ENCODE measurements at places on chromosomes 7 and 10. TPM values are rescaled to one million over a fixed set of nuclear protein-coding genes. Genes with fewer than 3 reads are reported as not detected.
A peak's percentile ranks its signal among the peaks of the same experiment; 100 is the strongest.

The GNAT3 gene
- not detected for total RNA-seq

The ACSM6 gene
- total RNA-seq = not detected

The PAX4 gene
- not detected for total RNA-seq

The NPSR1 gene
- not detected for total RNA-seq

The DCLRE1A gene
- total RNA-seq = 9.6 TPM

The VPS37D gene
- total RNA-seq = 5.8 TPM

The SLC26A5 gene
- total RNA-seq = 0.42 TPM

The FAM13C gene
- total RNA-seq = 2.7 TPM

The DYDC2 gene
- total RNA-seq = 5.3 TPM

DNA sequence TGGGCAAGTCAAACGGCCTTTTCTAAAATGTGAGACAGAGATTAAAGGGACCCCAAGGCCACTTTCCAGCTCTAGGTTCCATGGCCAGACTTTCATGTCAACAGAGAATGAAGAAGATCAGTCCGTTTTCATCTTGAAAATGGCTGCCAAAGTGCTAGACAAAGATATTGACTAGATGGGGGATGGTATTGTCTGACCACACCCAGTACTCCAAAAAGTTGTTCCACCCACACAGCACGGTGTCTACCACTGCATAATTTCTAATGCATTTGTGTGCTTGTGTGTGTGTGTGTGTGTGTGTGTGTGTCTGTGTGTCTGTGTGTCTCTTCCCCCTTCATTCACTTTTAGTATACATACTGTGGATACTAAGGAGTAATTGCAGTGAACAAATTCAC, 1.3 kb downstream of the COL1A2 start:
- no peak for DNase-seq

DNA sequence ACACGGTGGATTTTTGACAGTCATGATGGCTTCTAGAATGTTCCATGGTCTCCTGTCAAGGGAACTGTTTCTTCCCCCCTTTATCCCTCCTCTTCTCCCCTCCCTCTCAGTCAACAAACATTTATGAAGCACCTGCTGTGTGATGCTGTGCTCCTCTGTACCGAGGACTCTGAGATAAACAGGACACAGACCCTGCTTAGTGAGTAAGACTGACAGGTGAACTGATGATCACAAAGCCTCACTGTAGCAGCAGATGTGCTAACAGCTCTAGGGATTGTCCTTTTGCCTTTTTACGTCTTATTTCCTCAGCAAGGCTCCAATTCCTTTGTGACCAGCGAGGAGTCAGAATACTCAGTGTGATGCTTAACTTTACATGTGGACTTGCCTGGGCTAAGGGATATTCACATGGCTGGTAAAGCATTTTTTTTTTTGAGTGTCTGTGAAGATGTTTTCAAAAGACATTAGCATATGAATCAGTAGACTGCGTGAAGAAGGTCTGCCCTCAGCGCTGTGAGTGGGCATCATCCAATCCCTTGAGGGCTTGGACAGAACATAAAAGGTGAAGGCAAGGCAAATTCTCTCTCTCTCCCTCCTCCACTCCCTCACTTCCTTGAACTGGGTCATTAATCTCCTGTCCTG, 170.1 kb downstream of the ADRA2A start:
- no peak for DNase-seq

DNA sequence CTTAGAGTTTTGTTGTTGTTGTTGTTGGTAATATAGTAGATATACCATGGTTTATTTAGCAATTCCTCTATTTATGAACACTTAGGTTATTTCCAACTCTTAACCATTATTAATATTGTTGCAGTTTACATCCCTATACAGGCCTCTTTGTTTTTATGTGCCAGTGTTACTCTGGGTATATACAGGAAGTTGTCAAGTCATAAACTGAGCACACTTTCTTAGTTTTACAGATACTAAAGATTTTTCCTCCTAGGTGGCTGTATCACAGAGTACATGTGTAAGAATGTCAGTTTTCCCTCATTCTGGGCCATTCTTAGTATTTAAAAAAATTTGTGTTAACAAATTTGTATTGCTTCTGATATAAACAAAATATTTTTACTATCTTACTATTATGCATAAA, 128.4 kb downstream of the ARL4A start:
- no peak for DNase-seq

- no peak for DNase-seq
Observed at GRCh38 chr10:67487906-67488619, 207.9 kb downstream of the CTNNA3 start.

GRCh38 chr10:100232101-100232500, 2.7 kb upstream of the CHUK start:
- no peak for DNase-seq

DNA sequence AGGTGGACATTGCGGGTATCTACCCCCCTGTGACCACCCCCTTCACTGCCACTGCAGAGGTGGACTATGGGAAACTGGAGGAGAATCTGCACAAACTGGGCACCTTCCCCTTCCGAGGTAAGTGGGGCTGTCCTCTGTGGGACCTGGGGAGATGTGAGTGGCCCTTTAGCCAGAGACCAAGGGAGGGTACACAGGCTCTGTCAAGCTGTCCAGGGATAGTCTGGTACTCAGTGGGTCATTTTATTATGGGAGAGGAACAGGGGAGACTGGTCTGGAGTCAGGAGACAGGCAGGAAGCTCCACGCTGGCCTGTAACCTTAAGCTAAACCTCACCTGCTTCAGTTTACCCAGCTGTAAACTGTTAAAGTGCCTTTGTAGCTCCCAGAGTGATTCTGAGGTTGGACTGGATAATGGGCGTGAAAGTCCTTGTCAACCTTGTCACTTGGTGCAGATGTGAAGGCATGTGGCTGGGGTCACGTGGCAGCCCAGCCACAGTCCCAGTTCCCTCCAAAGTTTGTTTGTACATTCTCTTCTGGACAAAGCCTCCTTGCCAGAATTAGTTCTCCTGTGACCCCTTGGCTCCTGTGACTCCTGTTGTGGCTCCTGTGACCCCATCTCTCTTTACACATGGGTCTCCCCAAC, 729 bp downstream of the HOGA1 start:
- DNase-seq = no peak

DNA sequence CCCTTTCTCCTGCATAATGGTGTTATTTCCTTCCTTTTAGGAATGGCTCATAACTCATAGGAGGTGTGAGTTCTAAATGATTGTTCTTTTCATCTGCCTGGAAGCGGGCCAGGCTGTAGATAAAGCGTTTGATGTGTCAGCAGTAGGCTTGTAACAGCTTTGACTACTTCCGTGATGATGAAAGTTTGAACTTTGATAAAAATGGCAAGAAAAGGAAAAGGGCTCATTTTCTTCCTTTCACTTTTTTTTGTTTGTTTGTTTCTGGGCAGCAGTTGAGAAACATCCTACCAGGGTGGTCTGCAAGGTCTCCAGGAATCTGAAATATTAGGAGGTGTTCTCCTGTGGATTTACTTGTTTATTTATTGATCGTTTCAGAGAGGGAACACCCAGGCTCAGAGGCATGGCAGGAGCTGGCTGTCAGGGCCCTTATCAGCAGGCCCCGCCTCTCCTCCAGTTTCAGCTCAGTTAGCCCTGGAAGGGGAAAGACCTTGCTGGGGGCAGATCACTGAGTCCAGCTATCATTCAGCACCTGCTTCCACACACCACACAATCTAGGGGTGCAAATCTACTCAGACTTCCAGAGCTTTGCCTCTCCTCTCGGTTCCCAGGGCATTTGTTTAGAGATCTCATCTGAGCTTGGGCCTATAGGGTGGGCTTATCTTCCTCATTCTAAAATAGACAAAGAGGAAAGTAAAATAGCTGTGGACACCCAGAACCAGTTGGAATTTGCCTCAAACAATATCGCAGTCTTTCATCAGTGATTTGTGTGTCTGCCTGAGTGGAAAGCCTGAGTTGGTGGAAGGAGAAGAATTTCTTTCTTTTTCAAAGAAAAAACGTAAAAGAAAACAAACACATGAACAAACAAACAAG, 130.9 kb downstream of the BMPER start:
- DNase-seq = peak; percentile 69

GRCh38 chr10:95201736-95202135, 7.7 kb downstream of the ACSM6 start:
- peak; percentile 48 for DNase-seq

DNA sequence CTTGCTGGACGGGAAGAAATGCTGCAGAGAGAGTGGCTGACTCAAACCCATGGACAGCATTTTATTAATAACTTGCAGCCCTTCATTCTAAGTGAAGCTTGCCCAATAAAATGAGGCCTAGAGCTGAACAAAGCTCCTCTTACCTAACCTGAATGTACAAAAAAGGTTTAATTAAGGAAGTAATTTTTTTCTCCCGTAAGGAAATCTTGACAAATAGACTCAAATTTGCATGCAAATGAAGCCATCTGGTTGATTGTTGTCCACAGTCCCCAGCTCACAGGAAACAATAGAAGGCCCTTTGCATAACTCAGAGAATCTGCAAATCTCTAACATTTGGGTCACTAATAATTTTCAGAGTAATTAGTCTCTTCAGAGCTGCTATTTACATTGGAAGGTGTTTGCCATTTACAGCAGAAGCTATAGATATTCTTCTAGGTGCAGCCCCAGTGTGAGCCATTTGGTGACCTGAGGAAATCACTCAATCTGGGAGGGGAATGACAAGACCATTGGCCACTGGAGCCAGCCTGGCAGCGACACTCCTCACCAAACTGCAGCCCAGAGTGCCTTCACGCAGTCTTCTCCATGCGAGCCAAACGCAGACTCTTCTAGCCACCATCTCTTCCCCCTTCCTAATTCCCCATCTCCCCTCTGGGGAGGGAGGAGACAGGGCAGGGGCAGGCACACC, 483.0 kb upstream of the C7orf33 start:
- no peak for DNase-seq

DNA sequence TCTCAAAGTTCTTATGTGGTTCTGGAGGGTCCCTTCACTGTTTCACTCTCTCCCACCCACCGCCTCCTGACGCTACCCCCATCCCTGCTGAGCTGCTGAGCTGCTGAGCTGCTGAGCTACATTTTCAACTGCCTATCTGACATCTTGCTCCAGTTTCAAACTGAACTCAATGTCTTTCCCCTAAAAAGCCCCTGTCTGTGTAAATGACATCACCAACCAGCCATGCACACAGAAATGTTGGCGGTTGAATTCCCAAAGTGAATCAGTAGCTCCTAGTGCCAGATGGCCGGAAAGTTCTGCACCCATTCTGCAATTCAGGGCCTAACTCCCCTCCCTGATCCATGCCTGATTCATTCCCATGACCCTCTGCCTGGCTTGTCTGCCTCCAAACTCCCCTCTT, 71.2 kb downstream of the WNT2 start:
- DNase-seq = no peak

- DNase-seq = no peak
Observed at GRCh38 chr7:112882511-112882910, 92.3 kb upstream of the TMEM168 start.

- DNase-seq = peak; percentile 23
Observed at GRCh38 chr10:11403116-11403515, 208.3 kb downstream of the USP6NL start.

- no peak for DNase-seq
Observed at GRCh38 chr10:114749510-114749909, 72.1 kb upstream of the FHIP2A start.

DNA sequence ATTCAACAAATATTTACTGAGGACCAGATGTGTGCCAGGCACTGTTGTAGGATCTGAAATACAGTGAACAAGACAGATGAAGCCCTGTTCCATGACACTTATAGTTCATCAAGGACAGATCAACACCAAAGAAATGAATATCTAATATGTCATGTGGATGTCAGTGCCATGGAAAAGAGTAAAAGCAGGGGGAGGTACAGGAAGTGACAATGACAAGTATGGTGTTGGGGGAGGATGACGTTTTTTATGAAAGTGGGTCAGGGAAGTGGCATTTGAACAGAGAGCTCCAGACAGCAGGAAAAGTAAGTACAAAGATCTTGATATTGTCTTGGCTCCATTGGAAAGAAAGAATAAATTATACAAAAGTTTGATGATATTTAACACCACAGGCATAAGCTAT, 7.0 kb upstream of the SFMBT2 start:
- DNase-seq = no peak

- DNase-seq = no peak
Observed at GRCh38 chr7:70782796-70783195, 349.1 kb upstream of the GALNT17 start.

GRCh38 chr10:65125212-65125611, 1604.0 kb downstream of the REEP3 start:
- DNase-seq = no peak

DNA sequence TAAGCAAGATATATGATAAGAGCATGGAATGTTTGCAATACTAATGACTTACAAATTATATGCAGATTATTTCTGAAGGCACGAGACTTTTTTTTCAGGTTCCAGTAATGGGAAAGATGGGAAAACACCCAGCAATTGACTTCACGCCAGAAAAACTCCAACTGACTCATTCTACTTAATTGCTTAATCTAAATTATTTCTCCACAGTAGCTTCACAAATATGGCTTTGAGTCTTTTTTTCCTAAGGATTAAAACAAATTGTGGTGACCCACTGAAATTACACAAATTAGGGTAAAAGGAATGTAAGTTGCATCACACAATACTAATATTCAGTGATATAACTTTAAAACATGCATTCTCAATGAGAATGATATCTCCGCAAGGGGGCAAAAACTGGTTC, 138.7 kb downstream of the GNAI1 start:
- DNase-seq = no peak

GRCh38 chr7:101564778-101565211, 64.3 kb downstream of the MYL10 start:
- peak; percentile 97 for DNase-seq

DNA sequence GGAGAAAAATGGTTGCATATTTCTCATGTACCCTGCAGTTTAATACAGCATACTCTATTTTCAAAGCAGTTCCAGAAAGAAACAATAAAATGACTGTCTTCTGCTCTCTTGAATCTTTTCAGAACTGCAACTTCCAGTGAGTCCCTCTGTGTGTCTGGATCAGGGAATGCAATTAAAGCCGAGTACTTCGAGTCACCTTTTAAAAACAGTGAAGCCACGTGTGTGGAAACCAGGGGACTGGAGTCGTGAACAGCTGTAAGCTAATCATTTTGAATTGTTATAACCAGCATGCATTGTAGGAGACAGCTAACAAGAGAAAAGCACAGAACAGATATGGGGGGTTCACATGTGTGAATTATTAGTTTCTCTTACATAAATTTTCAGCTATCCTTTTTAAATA, 109.1 kb downstream of the CPED1 start:
- DNase-seq = no peak

- DNase-seq = no peak
Observed at GRCh38 chr7:42456267-42456666, 219.3 kb upstream of the GLI3 start.

DNA sequence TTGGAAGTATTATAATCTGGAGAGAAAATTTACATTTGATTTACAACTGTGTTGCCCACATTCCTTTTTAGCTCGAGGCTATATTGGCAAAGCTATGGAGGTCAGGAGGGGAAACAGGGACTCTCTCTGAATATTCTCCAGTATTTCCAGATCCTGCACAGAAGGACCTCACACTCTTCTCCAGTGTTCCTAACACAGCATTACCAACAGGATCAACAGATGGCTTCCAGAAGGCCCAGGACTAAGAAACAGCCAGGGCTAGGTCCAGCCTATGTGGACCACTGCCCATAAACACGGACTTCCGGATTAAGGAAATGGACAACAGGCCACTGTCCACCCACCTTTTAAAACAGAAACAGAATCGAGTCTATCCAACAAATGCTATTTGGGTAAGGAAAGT, 65.3 kb downstream of the CHCHD3 start:
- no peak for DNase-seq

Measured in endodermal cell (in vitro differentiated cells).